ENCODE measurements at places on chromosomes 13 and 19.

- no peak for DNase-seq
These were observed 84.0 kb upstream of the PRR20A start for GRCh38 chr13:57056601-57057180.

DNA sequence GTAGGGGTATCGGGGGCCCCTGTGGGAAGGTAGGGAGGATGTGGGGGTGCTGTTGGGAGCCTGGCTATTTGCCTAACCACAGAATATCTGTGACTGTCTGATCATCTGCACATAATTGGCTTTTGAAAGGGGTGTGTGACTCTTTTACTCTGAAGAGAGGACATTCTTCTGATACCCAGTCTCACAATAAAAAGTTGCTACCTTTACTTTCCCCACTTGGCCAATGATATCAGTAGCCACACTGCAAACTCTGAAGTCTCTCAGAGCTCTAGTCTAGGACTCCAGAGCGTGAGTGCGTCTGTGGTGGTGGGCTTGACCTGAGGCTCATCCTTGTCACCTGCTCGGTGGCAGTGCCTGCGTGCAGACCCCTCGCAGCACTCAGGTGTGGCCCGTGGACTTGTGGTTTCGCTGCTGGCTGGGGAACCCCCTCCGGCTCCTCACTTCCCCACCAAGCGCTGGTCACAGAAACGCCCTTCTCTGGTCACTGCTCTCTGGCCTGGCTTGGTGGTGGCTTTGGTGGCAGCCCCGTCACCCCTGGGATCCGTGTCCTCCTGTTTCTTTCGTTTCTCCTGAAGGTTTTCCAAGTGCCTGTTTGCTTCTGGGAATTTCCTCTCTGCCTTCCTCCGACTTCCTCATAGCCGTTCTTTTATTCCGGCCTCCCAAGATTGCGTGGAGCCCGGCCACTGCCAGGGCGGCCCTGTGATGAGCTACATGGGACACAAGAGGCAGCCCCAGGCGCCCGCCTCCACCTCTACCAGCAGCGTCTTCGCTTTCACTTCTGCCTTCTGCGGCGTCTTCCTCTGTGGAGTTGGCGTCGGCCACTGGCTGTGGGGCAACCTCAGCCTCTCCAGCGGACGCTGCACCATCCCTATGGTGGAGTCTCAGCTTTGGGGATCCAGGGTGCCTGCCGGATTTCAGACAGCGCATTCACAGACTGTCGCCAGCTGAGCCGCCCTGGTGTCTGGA, 78.0 kb downstream of the ATP11A start:
- DNase-seq: no peak

- DNase-seq: no peak
These were observed 52.9 kb downstream of the SLC7A9 start for GRCh38 chr19:32816555-32817099.

- peak; percentile 90 for DNase-seq
These were observed at the start of the genes BRCA2 and ZAR1L for GRCh38 chr13:32315238-32316027. Gene BRCA2 (plus strand): TSS chr13:32315508. CDS start chr13:32316461, 953 bp downstream. Gene ZAR1L (minus strand): TSS chr13:32315363. CDS start chr13:32311925, 3,438 bp downstream.

DNA sequence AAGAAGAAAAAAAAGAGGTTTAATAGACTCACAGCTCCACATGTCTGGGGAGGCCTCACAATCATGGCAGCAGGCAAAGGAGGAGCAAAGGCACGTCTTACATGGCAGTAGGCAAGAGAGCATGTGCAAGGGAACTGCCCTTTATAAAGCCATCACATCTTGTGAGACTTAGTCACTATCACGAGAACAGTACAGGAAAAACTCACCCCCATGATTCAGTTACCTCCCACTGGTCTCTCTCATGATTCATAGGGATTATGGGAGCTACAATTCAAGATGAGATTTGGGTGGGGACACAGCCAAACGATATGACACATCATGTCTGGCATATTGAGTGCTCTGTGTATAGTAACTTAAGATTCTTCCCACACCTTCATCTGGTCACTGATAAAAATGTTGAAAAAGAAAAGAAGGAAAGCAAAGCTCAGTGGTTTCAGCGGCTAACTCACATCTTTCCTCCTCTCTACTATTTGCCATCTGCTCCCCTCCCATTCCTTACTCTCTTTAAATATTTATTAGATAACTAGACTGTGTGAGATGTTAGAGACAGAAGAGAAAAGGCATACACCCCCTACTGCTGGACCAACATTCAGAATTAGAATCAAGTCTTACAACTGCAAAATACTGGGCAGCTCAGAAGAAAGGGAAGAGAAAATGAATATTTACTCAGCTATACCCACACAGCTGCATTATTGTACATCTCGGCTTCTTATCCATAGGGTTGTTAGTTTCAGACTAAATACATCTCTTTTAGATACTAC, 60.1 kb upstream of the AKAP11 start:
- no peak for DNase-seq

GRCh38 chr13:103222683-103223082, 156.5 kb upstream of the SLC10A2 start:
- no peak for DNase-seq

DNA sequence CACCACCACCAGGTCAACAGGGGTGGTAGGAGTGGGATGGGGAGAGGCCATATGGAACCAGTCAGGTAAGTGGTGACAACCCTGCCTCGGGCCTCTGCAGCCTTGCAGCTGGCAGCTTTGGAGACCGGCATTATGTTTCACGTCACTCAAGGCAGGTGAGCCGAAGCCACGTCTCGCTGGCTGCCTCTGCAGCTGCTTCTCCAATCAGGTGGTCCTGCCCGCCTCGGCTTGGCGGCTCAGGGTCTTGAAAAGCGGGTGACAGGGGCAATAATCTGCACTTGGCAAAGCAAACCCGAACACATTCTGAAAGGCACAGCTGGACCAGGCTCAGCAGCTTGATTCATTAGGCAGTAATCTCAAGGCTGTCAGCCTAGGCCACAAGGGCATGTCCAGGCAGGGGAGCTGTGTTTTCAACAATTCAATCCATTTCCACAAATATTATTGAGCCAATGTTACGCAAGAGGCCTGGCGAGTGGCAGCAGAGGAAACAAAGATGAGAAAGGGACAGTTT, 77.4 kb upstream of the PCDH8 start:
- no peak for DNase-seq

GRCh38 chr13:109990296-109990695, 203.9 kb upstream of the IRS2 start:
- DNase-seq: no peak

- DNase-seq: no peak
These were observed 1.5 kb downstream of the SMAD9 start for GRCh38 chr13:36918246-36919131.

- peak; percentile 13 for DNase-seq
These were observed 6.5 kb downstream of the UNC13A start for GRCh38 chr19:17681505-17682125.
